Stimulated activated CD8-positive, alpha-beta memory T cell treated with anti-CD3 and anti-CD28 coated beads, Interleukin-7, amount 100 ng/mL, for 24 hours (primary cell): ENCODE measurements at places on chromosomes 6 and 20.

GRCh38 chr20:44273231-44274215 lies 26.4 kb downstream of the GDAP1L1 start:
- DNase-seq: no peak

- no peak for DNase-seq
Measured at GRCh38 chr20:57682184-57683101, 27.4 kb downstream of the PMEPA1 start.

DNA sequence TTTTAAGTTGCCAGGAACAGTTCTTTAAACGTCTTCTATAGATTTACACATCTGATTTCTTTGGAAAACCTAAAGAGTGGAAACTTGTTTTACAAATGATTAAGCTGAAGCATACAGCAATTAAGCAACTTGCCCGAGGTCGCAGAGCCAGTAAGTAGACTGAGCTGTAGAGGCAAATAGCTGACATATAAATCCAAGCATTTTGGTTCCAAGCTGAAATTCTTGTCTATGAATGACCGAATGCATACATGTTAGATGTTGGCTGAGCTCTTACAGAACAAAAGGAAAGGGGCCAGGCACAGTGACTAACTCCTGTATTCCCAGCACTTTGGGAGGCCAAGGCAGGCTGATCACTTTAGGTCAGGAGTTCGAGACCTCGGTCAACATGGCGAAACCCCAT lies 101.8 kb upstream of the SGK1 start:
- no peak for DNase-seq

GRCh38 chr6:15420959-15421438 lies 175.1 kb downstream of the JARID2 start:
- no peak for DNase-seq

DNA sequence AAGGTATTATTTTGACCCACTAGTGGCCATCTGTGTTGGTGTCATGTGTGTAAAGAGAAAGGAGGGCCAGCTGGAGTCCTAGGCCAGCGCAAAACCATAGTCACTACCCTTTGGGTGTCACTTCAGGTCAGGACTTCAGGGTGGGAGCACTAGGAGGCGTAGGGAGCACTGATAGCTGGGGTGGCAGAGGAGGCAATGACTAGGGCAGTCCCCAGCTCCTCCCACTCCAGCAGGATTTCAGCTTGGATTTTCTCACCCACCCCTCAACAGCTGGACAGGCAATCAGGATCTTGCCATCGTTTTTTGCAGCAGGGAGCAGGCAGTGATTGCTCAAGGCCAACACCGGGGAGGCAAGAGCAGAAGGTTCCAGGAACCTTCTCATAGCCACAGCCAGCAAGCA lies 4.2 kb upstream of the HLA-DOA start:
- DNase-seq: no peak

- no peak for DNase-seq
Measured at GRCh38 chr6:130749402-130749801, 77.8 kb upstream of the SMLR1 start.

GRCh38 chr20:52578559-52578958 lies 387.0 kb upstream of the ZFP64 start:
- DNase-seq: no peak

DNA sequence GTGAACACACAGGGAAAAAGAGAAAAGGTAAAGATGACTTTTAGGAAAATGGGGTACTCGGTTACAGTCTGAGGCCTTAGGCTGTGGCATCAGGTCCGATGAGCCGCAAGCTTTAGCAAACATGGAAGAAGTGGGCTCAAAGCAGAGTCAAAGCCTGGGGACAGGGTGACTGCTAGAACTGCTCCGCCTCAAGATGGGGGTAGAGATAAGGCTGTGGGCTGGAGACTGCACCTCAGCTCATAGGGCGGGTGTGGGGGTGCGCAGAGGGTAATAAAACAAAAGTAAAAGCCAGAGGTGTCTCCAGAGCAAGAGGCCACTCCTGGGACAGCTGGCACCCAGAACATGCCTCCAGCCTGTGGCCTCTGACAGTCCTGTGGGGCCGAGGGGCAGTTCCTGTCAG lies 21.3 kb upstream of the SYNDIG1 start:
- DNase-seq: no peak

DNA sequence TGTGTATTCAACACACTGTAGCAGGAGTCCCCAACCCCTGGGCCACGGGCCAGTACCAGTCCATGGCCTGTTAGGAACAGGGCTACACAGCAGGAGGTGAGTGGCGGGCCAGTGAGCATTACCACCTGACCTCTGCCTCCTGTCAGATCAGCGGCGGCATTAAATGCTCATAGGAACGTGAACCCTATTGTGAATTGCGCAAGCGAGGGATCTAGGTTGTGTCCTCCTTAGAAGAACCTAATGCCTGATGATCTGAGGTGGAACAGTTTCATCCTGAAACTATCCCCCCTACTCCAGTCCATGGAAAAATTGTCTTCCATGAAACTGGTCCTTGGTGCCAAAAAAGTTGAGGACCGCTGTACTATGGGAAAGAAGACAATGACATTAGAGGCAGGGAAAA lies 386.9 kb downstream of the PREX1 start:
- no peak for DNase-seq

GRCh38 chr6:160282444-160282843 lies 23.8 kb upstream of the SLC22A2 start:
- no peak for DNase-seq

DNA sequence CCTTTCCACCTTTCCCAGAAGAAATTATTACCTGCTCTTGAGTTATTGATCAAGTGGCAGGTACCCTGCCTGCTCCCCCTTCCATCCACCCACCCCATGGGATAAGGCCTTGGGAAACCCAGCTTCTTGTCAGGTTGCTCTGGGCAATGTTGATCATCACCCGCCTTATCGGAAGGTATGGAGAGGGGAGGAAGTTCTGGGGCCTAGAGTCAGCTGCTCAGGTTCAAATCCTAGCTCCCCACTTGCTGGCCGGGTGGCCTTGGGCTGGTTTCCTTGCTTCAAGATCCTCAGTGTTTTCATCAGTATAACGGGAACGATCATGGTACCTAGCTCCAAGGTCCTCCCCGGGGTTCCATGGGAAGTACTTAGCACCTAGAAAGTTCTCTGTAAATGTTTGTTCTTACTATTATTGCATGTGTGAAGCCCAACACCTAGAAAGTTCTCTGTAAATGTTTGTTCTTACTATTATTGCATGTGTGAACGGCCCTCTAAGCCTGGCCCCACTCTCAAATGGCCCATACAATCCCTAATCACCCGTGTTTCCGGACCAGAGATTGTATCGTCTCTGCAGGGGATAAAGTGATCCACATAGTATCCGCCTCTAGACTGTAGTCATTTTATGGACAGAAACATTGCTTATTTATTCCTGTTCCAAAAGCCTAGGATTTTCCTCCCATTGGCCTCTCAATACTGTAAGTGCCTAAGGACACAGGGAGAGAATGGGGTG lies 1.1 kb upstream of the PREX1 start:
- no peak for DNase-seq

GRCh38 chr20:8242066-8242465 lies 110.0 kb downstream of the PLCB1 start:
- DNase-seq: no peak

DNA sequence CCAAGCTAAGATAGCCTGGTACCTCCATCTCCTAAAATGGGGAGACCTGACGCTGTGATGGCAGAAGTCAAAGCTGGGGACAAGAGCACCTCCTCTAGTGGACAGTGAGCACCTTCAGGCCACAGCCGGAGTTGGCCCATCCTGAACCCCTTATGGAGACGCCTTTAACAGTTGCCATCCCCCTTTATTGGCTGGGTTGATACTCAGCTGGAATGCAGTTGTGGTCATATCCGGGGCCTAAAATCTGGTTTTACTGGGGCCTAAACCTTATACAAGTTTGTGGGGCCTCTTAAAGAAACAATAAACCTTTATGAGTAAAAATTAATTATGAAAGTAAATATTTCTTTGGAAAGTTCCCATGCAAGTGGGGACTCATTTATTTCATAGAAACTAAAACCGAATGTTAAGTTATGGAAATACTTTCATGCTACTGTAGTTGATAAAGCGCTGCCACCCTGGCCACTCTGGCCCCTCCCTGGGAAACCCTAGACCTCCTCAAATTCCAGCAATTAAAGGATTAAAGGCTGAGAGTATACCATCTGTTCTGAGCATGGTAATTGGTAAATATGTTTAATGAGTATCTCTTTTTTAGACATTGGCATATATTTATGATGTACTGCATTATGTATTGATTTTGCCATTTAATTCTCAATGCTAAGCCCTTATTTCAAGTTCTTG lies 95.1 kb upstream of the SASH1 start:
- DNase-seq: no peak

- DNase-seq: no peak
Measured at GRCh38 chr6:113352029-113352801, 504.9 kb upstream of the MARCKS start.

- DNase-seq: no peak
Measured at GRCh38 chr6:34912715-34913464, 23.8 kb downstream of the ANKS1A start.

DNA sequence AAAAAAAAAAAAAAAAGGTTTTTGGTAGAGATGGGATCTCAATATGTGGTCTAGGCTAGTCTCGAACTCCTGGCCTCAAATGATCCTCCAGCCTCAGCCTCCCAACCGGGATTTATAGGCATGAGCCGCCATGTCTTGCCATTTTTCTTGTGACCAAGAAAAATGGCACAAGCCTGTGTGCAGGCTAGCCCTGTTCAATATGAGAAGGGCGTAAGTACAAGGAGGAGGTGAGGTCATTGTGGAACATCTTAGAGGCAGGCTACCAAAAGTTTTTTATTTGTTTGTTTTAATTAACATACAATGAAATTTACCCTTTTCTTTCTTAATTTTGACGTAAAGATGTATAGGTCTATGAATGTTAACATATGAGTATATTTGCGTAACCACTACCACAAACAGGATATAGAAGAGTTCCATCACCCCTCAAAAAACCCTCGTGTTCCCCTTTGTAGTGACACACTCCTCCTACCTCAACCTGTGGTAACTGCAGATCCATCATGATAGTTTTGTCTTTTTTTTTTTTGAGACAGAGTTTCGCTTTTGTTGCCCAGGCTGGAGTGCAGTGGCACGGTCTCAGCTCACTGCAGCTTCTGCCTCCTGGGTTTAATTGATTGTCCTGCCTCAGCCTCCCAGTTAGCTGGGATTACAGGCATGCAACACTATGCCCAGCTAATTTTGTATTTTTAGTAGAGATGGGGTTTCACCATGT lies 28.3 kb upstream of the KIF3B start:
- no peak for DNase-seq

- no peak for DNase-seq
Measured at GRCh38 chr20:47454298-47455132, 47.2 kb upstream of the NCOA3 start.

- DNase-seq: no peak
Measured at GRCh38 chr20:32479697-32480171, 105.4 kb downstream of the NOL4L start.

DNA sequence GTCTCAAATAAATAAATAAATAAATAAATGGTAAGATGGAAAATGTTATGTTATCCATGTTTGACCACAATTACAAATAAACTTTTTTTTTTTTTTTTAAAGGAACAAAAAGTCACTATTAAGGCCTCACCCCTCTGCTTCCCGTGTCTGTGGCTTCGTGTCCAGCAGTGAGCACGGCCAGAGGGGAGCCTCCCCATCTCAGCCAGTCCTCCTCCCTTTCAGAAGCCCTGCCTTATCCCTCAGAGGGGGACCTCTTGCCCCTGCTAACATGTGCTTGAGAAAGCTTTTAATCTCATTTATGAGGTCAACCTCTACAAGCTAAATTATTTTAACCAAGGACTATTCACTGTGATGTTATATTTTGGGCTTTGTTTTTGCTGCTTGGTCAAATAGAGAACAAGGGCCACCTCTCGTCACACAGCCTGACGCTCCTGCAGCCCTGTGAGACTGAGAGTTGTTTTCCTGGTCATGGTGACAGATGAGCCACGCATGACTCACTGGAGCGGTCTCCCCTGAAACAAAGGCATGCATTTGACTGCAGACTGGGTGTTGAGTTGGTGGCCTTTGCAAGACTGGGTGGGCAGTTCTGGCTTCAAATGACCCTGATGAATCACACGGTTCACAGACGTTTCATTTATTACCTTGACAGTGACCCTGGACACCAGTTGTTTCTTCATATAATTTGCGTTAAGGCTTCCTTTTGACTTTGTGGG lies 131.8 kb downstream of the TIAM2 start:
- DNase-seq: peak; percentile 33

GRCh38 chr20:44536175-44536574 lies 14.3 kb upstream of the SERINC3 start:
- DNase-seq: no peak

- DNase-seq: no peak
Measured at GRCh38 chr6:109484122-109484521, 1.1 kb upstream of the ZBTB24 start.

- DNase-seq: no peak
Measured at GRCh38 chr20:11937230-11937629, 19.5 kb downstream of the BTBD3 start.

DNA sequence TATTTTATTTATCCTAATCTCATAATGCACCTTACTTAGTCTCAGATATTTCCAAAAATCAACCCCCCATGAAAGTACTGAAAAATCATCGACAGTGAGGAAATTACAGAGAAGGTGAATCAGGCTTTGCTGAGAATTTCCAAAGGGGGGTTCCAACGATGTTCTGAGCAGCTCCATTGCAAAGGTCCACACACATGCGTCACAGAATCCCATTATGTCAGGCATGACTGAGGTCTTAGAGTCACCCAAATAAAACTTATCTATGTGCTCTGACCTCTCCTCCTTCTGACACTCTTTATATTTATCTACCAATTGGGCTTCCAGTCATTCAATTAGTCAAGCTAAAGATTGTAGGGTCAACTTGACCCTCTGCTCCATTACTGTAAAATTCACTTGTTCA lies 12.7 kb upstream of the LRRN4 start:
- no peak for DNase-seq

DNA sequence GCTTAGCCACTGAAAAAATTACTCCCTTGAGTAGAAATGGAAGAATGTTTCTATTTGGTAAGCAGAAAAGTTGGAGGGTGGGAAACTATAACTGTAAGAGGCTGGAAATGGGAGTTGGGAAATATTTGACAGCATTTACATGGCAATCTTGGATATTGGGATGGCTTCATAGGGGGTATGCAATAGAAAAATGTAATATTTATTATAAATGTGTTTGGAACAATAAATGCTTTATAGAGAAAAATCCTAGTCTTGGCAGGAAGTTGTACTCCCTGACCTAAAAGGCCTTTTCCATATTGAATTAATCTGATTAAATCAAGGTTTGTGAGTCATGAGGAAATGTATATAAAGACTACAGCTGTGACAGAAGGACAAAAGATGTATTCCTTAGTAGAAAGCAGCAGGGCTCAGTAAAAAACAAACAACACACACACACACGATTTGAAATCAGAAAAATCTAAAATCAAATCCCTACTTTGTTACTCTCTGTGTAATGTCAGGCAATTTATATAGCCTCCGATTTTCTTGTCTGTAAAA lies 272.3 kb downstream of the CD109 start:
- no peak for DNase-seq

GRCh38 chr6:107101686-107102413 lies 13.5 kb downstream of the BEND3 start:
- no peak for DNase-seq
